ENCODE measurements at places on chromosomes 7 and 10.
A peak's percentile ranks its signal among the peaks of the same experiment; 100 is the strongest.

DNA sequence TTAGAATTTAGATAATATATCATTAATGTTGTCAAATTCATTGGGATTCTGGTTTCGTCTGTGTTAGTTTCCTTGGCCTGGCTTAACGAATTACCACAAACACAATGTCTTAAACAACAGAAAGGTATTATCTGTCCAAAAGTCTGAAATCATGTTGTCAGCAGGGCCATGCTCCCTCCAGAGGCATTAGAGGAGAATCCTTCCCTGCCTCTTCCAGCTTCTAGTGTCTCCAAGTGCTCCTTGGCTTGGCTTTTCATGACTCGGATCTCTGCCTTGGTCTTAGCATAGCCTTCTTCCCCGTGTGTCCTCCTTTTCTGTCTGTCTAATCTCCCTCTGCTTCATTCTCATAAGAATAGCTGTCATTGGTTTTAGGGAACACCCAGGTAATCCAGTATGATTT, 482.5 kb downstream of the SEMA3D start:
- no peak for DNase-seq

DNA sequence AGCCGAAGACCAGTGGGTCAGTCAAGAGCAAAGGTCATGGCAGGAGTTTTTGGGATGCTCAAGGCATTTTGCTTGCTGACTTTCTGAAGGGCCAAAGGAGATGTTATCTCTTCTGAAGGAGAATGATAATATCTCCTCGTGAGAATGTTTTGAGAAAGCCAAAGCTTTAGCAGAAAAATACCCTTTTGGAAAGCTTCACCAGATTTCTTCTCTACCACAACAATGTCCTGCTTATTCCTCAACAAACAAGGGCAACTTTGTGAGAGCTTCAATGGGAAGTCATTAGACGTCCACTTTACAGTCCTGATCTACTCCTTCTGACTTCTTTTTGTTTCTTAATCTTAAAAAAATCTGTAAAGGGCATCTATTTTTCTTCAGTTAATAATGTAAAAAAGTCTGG, 132.8 kb upstream of the DNAJB12 start:
- no peak for DNase-seq

GRCh38 chr10:30435073-30435422, 1.1 kb downstream of the MAP3K8 start:
- peak; percentile 32 for DNase-seq

DNA sequence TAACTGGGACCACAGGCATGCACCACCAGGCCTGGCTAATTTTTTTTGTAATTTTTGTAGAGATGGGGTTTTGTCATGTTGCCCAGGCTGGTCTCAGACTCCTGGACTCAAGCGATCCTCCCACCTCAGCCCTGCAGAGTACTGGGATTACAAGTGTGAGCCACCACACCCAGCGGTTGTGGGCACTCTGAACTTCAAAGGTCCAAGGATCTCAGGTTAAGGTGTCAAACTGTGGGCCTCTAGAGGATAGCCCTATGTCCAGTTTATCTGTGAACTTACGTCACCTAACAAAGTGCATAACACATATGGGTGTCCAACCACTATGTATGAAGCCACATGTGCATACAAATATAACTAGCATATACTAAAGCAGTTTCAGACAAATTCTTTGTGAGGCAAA, 3.2 kb upstream of the IL2RA start:
- no peak for DNase-seq

- DNase-seq: no peak
Measured at GRCh38 chr7:129212126-129212525, 12.7 kb upstream of the AHCYL2 start.

Data from LoVo (cell line).